ENCODE measurements at places on chromosomes 6 and 20. TPM values are rescaled to one million over a fixed set of nuclear protein-coding genes. Genes with fewer than 3 reads are reported as not detected.
A peak's percentile ranks its signal among the peaks of the same experiment; 100 is the strongest.

GRCh38 chr6:107235511-107235910 lies 120.2 kb upstream of the BEND3 start:
- H3K36me3 ChIP-seq = peaks cover 11% of the 10 kb centered on the region
- H3K4me3 ChIP-seq = no peak overlapping the region
- no peak for DNase-seq
- no peaks in the 10 kb centered on the region for H3K27me3 ChIP-seq

The SSTR4 gene
- total RNA-seq = not detected

The EYS gene
- total RNA-seq = 0.40 TPM

DNA sequence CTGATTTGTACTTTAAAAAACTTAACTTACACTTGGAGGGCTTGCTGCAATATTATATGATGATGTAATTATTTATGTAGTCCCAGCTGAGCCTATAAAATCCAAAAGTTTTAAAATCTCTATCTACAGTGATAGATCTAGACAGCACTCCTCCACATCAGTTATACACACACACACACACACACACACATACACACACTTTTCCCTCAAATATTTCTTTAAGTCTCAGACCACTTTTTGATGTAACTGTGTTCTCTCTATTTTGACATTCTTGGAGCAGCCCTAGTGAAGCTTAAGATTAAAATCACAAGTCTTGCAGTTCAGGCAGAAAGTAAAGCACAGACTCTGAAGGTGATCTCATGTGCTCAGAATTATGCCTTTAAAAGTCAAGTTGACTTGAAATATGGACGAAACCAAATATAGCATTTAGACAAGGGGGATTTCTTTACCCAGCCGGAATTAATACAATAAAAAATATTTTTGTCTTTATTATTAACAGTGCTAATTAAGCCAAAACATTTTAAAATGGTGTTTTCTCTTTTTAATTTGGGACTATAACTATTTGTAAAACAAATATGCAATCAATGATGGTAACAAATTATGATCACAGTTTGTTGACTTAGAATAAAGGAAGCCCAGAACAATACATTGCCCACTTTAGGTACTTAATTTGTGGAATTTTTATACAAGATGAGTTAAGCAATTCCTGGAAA lies 63.5 kb upstream of the TMEM30A start:
- H3K36me3 ChIP-seq = no peaks in the 10 kb centered on the region
- no peak for DNase-seq
- H3K4me1 ChIP-seq = peaks cover 14% of the 10 kb centered on the region

- H3K27me3 ChIP-seq = peaks cover 48% of the 10 kb centered on the region
- no peak overlapping the region for H3K4me3 ChIP-seq
- peak; percentile 43 for DNase-seq
- H3K4me1 ChIP-seq = no peaks in the 10 kb centered on the region
- H3K27ac ChIP-seq = no peak overlapping the region
These were observed 323.3 kb upstream of the NT5E start for GRCh38 chr6:85126485-85127167.

GRCh38 chr20:59149678-59150504 lies 13.7 kb upstream of the ZNF831 start:
- DNase-seq = no peak
- H3K4me1 ChIP-seq = peaks cover 5% of the 10 kb centered on the region
- H3K27ac ChIP-seq = peak overlapping the region; percentile 46
- no peaks in the 10 kb centered on the region for H3K36me3 ChIP-seq

- DNase-seq = no peak
- no peaks in the 10 kb centered on the region for H3K36me3 ChIP-seq
- H3K27me3 ChIP-seq = no peaks in the 10 kb centered on the region
- H3K4me1 ChIP-seq = no peaks in the 10 kb centered on the region
- no peak overlapping the region for H3K27ac ChIP-seq
These were observed 94.1 kb upstream of the BMP5 start for GRCh38 chr6:55969526-55969925.

The ZNF311 gene
- 1.3 TPM for total RNA-seq

- H3K4me3 ChIP-seq = no peak overlapping the region
- no peaks in the 10 kb centered on the region for H3K27me3 ChIP-seq
- peaks cover 28% of the 10 kb centered on the region for H3K4me1 ChIP-seq
- DNase-seq = no peak
- H3K27ac ChIP-seq = no peak overlapping the region
These were observed 40.4 kb upstream of the SCML4 start for GRCh38 chr6:107864226-107865127.

The HDAC2 gene
- 304 TPM for total RNA-seq

The MAP7 gene
- 1.4 TPM for total RNA-seq

The CCN6 gene
- total RNA-seq = not detected

- DNase-seq = no peak
- peaks cover 9% of the 10 kb centered on the region for H3K4me1 ChIP-seq
- no peaks in the 10 kb centered on the region for H3K36me3 ChIP-seq
- H3K4me3 ChIP-seq = no peak overlapping the region
These were observed 49.9 kb upstream of the ADGRF1 start for GRCh38 chr6:47091886-47092668.

The SIRPD gene
- not detected for total RNA-seq

DNA sequence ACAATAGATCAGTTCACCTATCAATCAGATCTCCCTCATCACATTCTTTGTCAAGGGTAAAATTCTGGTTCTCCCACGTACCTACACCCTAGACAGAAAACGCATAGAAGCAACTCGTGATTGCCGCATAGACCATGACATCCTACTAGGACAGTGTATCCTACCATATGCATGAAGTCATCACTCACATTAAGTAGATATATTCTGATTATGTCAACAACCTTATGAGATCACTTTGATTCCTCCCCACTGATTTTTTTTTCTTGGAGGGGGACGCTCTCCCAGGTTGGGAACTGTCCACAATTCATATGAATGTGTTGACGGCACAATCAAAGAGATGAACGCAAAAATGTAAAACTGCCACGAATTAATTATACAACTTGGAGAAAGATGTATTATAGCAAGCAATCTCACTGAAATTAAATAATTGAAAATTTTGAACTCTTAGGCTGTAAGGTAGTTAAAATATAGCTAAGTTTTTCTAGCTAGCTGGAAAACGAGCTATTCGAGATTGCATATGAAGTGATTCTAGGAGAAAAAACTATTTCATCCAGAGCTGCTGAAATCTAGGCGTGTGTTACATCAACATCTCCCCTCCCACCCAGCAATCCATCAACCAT lies 82.5 kb upstream of the CCDC28A start:
- no peak overlapping the region for H3K27ac ChIP-seq
- DNase-seq = no peak
- peaks cover 10% of the 10 kb centered on the region for H3K4me1 ChIP-seq
- H3K36me3 ChIP-seq = no peaks in the 10 kb centered on the region
- peaks cover 25% of the 10 kb centered on the region for H3K27me3 ChIP-seq
- H3K4me3 ChIP-seq = peak overlapping the region; percentile 93

DNA sequence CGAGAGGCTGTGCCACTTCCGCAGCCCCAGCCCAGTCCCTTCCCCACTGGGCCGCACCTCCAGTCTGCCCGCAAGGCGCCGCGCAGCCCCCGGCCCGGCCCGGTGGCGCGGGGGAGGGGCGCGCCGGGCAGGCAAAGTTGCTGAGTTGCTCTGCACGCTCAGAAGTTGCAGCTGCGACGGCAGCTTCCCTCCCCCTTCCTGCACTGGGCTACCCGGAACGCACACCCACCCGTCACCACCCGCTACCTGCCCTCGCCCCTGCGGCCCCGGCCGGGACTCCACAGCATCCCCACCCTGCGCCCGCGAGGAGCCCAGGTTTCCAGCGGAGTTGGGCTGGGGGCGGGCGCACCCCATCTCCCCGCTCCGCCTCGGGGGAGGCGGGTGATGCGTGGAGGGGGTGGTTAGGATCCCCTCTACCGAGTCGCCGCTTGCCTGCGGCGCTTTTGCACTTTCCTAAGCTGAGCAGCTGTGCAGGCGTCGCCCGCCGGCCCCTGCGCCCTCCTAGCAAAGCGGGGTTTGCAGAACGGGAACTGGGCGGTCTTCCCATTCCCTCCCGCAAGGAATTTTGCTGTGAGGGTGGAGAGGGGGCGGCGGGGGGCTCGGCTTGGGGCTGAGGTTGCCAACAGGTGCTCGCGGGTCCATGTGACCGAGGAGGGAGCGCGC lies 55.9 kb upstream of the RREB1 start:
- peaks cover 25% of the 10 kb centered on the region for H3K27me3 ChIP-seq
- H3K4me3 ChIP-seq = no peak overlapping the region
- peak; percentile 25 for DNase-seq

The CDH22 gene
- not detected for total RNA-seq

GRCh38 chr6:148556410-148556809 lies 190.4 kb upstream of the UST start:
- H3K27ac ChIP-seq = no peak overlapping the region
- H3K36me3 ChIP-seq = peaks cover 35% of the 10 kb centered on the region
- H3K27me3 ChIP-seq = no peaks in the 10 kb centered on the region
- no peak for DNase-seq

DNA sequence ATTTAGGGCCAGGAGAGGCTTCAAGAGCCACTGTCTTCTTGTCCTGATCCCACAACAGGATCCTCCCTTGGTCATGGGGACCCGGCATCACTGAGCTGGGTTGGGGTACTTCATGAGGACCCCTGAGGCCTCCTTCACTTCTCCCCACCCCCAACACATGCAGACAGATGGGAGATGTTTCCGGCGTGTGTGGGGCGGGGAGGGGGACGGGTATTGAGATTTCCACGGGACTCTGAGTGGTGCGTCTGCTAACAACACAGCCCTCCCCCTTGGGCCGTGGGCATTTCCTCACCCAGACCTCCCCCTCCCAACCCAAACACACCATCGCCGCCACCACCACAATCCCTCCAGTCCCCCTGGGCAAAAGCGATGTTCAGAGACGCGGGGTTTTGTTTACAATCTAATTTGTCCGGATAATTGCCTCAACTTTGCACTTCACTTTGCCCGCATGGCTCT lies 906 bp upstream of the FOXP4 start:
- H3K27me3 ChIP-seq = peaks cover 12% of the 10 kb centered on the region
- DNase-seq = no peak
- H3K4me1 ChIP-seq = peaks cover 36% of the 10 kb centered on the region
- no peaks in the 10 kb centered on the region for H3K36me3 ChIP-seq
- H3K27ac ChIP-seq = peak overlapping the region; percentile 35
- H3K4me3 ChIP-seq = peak overlapping the region; percentile 91

GRCh38 chr6:34389034-34389433 lies 3.4 kb downstream of the NUDT3 start:
- no peaks in the 10 kb centered on the region for H3K36me3 ChIP-seq

- no peaks in the 10 kb centered on the region for H3K4me1 ChIP-seq
- DNase-seq = no peak
- no peak overlapping the region for H3K27ac ChIP-seq
- no peak overlapping the region for H3K4me3 ChIP-seq
- peaks cover 4% of the 10 kb centered on the region for H3K36me3 ChIP-seq
These were observed 96.9 kb downstream of the ZFP64 start for GRCh38 chr20:52094693-52095092.

- no peaks in the 10 kb centered on the region for H3K36me3 ChIP-seq
- no peak for DNase-seq
- no peak overlapping the region for H3K4me3 ChIP-seq
- no peaks in the 10 kb centered on the region for H3K27me3 ChIP-seq
- H3K27ac ChIP-seq = no peak overlapping the region
- H3K4me1 ChIP-seq = peaks cover 4% of the 10 kb centered on the region
These were observed 3.8 kb downstream of the SLC44A4 start for GRCh38 chr6:31874836-31875572.

The RSPO4 gene
- total RNA-seq = 0.23 TPM

The PPP1R14C gene
- total RNA-seq = 7.3 TPM

DNA sequence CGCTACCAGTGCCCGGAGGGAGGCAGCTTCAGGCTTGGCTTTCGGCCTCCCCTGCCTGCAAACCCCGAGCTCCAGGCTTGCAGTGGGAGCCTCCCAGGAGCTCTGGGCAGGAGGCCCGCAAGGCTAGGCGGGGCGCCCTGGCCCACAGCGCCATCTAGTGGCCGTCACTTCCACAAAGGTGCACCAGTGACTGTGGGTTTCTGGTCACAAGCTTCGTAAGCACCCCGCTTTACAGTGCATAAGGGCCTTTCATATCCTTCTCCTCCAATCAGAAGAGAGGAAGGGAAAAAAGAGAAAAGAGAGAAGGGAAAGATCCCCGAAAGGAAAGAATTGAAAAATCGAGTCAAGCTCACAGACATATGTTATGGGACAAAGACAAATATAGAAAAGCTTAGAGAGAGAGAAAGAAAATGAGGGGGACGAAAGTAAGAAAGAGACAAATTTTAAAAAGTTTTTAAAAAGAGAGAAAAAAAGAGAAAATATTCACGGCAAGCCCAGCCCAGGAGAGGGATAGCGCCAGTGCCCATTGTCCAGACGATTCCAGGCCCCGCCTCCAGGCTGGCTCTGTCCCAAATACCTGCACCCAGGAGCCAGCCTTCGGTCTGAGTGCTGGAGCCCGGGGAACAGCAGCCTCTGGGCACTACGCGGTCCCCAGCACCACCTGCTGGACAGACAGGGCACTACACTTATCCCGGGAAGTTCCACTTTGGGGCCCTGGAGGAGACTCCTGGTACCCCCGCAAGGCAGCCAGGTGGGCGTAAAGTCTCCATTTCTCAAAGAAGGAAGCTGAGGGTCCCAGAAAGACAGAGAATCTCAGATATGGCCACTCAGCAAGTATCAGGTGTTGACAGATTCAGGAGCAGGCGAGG lies 207.1 kb downstream of the PREX1 start:
- peak overlapping the region; percentile 8 for H3K4me3 ChIP-seq
- no peaks in the 10 kb centered on the region for H3K36me3 ChIP-seq
- DNase-seq = peak; percentile 93
- peaks cover 6% of the 10 kb centered on the region for H3K4me1 ChIP-seq
- no peak overlapping the region for H3K27ac ChIP-seq
- H3K27me3 ChIP-seq = no peaks in the 10 kb centered on the region

DNA sequence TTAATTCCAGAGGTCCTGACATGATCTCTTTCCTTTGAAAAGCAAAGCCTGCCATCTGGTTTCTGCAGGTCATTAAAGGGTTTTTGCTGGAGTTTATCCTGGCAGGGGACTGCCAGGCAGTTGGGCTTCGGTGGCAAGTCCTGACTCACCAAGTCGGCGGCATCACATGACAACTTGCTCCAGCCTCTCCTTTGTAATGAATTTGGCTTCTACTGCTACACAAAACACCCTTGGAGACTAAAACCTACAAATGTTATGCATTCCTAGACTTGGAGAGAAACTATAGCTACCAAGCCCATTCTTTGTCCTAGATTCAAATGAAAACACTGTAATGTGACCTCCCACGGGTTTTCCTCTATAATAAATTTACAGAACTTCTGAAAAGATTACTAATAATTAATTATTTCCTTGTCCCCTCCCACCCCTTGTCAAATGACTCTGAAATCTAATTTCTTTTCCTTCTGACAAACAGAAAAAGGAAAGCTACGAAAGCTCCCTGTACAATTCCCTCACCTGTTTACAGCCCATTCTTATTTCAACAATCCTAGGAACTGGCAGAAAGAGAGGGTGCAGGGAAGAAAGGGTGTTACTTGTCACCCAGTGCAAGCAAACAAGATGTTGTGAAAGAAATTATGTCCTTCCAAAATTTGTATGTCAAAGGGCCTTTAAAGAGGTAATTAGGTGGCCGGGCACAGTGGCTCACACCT lies 62.9 kb downstream of the QRSL1 start:
- H3K27me3 ChIP-seq = peaks cover 9% of the 10 kb centered on the region
- peaks cover 6% of the 10 kb centered on the region for H3K4me1 ChIP-seq
- no peak overlapping the region for H3K4me3 ChIP-seq
- H3K36me3 ChIP-seq = no peaks in the 10 kb centered on the region

- peaks cover 3% of the 10 kb centered on the region for H3K36me3 ChIP-seq
- H3K4me1 ChIP-seq = no peaks in the 10 kb centered on the region
- no peak overlapping the region for H3K27ac ChIP-seq
- DNase-seq = no peak
These were observed 725.4 kb upstream of the EPHA7 start for GRCh38 chr6:94144807-94145206.

Measured in neural crest cell (in vitro differentiated cells).